ENCODE measurements at places on chromosomes 2 and 18.

- peak; percentile 45 for DNase-seq
Observed at GRCh38 chr18:55588111-55588869, at the start of gene TCF4. Gene TCF4 (minus strand): TSS chr18:55588192. CDS start chr18:55587116, 1,076 bp downstream.

- peak; percentile 26 for DNase-seq
Observed at GRCh38 chr18:33201509-33201926, 239.0 kb downstream of the CCDC178 start.

GRCh38 chr2:1900732-1901131, 156.4 kb upstream of the PXDN start:
- DNase-seq = peak; percentile 16

- no peak for DNase-seq
Observed at GRCh38 chr18:74139411-74139810, 8.2 kb downstream of the FBXO15 start.

DNA sequence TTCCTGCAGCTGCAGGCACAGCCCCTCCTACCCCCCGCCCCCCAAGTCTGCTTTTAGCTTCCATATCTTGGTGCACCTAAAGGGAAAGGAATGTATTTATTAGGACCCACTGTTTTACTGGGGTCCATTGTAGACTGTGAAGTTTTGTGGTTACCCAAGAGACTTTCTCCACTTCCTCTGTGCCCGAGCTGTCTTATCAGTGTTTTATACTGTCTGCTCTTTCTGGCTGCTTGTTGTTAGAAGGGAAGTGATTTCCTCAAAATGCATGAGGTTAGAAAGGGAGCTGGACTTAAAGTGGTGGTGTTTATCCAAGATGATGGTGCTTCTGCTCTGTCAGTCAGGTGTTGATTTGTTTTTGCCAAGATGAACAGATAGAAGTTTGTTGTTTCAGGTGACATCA, 85.0 kb downstream of the PTH2R start:
- no peak for DNase-seq

DNA sequence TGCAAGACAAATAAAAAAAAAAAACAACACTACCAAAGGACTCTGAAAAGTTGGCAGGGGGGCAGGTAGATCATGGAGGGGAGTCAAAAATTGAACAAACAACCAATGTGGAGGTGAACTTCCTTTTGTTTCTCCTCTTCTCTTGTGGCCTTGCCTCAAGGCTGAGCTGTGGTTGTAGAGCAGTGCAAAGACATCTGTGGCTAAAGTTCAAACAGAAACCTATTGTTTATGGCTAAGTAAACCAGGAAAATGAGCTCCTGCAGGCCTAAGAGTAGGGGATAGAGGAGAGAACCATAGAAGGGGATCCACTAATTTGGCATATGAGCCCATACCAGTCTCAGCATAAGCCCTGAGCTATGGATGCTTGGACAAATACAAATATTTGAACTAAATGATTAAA, 40.2 kb upstream of the EGR4 start:
- DNase-seq = peak; percentile 93

GRCh38 chr18:35143622-35144596, 96.9 kb upstream of the ZNF397 start:
- DNase-seq = peak; percentile 92

DNA sequence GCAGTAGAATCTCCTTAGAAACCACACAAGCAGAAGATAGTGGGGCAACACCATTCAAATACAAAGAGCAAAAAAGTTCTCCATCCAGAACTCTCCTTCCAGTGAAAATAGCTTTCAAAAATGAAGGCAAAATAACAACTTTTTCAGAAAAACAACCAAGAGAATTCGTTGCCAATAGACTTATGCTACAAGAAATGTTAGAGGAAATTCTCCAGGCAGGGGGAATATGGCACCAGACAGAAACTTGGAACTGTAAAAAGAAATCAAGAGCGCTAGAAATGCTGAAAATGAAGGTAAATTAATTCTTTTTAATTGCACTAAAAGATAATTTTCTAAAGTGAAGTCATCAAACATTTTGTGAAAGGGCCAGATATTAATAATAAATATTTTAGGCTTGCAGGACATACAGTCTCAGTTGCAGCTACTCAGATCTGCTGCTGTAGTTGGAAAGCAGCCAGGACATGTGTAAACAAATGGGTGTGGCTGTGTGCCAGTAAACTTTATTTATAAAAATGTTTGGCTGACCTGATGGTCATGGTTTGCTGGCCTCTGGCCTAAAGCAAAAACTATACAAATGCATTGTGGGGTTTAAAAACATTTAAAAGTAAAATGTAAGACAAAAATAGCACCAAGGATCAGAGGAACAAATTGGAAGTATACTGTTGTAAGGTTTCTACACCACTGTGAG, 73.7 kb upstream of the TGFA start:
- DNase-seq = no peak

DNA sequence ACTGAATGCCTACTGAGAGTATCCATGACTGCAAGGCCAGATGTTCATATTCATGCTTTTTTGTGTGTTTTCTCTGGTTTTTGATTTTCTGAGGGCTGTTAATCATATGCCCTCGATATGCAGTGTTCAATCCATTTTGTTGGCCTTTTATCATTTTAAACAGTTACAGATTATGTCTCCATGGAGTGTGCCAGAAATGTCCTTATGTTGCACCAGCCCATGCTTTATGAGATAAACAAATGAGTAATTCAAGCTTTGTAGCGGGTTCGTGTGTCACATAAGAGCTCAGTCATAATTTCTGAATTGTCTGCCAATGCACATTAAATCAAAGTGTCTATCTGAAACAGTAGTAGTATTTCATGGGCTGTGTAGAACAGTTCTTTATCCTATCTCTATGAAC, 583.0 kb downstream of the THSD7B start:
- DNase-seq = no peak

DNA sequence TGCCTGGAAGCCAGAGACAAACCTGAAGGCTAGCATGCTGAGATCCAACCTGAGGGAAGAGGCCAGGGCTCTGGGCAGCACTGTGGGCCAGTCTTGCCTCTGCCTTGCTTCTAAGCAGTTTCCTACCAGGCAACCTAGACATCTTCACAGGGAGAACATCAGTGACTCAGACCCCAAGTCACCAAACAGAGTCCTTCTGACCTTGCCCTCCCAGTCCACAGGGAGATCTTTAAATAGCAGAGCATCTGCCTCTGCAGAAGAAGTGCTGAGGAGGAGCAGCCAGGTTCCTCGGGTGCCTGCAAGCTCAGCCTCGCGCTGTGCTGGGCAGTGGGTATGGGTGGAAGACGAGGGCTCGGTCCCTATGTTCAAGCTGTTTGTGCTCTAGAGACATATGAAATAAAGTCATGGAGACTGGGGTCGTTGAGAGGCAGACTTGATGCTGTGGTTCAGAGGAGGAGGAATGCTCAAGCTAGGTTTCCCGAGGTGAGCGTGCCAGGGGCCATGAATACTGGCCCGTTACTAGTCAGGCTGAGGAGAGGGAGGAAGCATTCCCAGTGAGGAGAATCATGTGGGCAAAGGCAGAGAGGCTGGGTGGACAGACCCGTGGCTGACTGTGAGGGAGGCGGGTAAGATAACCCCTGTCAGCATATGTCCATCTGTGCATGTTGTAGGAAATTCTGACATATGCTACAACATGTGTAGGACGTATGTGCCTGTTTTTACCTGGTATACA, 66.5 kb downstream of the BOLA3 start:
- no peak for DNase-seq

DNA sequence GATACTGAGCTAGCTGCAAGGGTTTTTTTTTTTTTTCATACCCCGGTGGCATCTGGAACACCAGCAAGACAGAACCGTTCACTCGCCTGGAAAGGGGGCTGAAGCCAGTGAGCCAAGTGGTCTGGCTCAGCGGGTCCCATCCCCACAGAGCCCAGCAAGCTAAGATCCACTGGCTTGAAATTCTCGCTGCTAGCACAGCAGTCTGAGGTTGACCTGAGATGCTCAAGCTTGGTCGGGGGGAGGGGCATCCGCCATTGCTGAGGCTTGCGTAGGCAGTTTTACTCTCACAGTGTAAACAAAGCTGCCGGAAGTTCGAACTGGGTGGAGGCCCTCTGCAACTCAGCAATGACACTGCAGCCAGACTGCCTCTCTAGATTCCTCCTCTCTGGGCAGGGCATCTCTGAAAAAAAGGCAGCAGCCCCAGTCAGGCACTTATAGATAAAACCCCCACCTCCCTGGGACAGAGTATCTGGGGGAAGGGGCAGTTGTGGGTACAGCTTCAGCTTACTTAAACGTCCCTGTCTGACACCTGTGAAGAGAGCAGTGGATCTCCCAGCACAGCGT, 5.1 kb upstream of the MIB1 start:
- no peak for DNase-seq

DNA sequence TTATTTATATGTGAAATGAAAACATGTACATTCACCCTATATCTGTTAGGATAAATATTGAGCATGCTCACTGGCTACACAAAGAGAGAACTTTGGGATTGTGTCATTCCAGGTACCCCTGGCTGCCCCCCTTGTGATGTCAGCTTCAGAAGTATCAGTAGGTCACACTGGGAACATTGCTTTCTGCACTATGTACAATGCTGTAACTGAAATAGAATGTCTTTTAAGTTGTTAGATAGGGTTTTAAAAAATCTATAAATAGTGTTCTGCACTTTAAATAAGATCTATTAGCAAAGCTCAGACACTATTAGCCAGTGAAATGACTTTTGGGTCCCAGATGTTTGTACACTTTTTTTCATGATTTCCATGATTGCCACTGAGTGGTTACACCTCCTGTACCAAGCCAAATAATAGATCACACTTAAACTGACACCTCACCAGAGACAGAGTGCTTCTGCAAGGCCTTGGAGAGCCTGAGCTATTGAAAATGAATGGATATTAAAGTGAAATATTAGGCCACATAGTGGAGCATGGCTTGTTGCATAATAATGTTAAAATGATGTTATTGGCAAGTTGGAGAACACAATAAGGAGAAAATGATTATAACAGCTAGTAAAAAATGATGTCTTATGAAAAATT, 297.0 kb upstream of the NXPH2 start:
- DNase-seq = no peak

GRCh38 chr18:49650426-49650891, 88.6 kb downstream of the LIPG start:
- no peak for DNase-seq

DNA sequence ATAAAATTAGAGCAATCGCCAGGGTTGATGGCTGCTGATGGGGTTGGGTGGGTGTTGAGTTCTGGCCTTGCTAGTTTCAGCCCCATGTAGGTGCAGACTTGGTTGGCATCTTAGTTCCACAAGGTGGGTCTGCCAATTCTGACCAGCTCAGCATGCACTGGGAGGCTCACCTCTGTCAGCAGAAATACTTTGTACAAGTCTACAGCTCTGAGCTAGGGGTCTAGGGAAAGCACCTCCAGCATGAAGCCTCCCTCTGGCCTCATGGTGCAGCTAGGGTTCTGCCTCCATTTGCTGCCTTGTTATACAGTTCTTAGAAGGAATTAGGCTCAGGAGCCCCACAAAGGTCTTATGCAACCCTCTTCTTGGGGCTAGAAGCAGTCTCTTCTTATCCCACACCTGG, 278.9 kb upstream of the HDAC4 start:
- DNase-seq = no peak

- no peak for DNase-seq
Observed at GRCh38 chr2:240077442-240077841, 24.1 kb upstream of the OR6B3 start.

DNA sequence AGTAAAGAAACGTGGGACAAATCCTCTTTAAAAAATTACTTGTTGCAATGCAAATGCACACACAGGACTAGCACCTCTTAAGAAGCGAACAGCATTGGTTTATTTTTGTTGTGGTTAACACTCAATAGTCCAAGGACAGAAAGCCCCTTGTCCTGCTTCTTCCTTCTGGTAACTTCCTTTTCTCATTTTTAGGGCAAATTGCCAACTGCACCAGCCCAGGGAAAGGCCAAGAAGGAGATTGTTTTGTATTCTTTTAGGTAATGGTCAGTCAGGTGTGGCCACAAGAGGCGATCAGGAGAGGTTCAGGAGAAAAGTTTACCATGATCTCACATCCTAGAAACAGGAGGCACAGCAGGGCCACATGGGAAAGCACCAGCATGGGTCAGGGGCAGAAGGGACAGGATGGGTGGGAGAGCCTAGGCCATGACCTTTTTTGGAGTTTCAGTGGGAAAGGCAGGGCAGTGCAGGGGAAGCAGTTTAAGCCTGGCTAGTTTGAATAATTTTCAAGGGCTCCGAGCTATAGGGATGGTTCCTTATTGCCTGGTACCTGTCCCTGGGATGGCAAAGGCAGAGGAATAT, 73.0 kb downstream of the CHRNA1 start:
- no peak for DNase-seq

- DNase-seq = peak; percentile 46
Observed at GRCh38 chr2:44972771-44973535, 31.5 kb downstream of the SIX3 start.

DNA sequence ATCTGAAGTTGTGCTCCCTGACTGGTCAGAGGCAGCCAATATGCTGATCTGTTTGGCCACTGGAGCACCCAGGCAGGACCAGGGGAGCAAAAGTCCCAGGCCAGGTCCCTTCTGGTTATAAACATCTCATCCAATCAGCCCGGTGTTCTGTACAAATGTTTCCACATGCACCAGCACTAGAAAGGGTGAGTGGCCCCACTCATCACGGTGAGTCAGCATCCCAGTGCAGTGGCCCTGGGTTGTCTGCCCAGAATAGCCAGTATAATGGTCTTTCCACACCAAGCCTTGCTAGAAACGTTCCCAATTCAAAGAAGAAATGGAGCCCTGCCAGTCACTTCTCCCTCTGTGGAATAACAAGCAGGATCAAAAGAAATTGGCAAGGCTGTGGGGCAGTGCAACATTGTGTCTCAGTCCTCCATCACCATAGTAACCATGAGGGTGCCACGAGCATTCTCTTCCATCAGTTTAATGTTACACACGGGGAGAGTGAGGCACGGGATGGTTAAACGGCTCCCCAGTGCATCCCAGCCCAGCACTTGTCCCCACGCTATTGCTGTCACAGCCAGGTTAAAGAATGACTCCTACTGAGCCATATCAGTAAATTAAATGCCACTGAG, 174.9 kb downstream of the SEPTIN10 start:
- no peak for DNase-seq

DNA sequence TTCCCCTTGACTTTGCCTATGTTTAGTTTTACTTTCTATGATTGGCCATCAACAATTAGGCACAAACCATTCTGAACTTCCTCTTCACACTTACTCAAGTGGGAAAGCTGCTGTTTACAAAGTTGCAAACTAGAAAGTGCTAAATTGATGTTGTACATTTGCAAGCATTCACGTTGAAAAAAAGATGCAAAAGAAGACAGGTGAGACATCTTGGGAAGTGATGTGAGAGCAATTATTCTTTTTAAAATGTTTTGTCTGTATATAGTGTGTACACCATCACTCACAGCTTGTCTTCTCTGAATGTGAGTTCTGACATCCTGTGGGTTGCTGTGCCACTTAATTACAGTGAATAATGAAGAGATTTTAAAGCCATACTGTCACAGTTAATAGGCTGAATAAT, 874.1 kb upstream of the LRATD1 start:
- DNase-seq = peak; percentile 21

DNA sequence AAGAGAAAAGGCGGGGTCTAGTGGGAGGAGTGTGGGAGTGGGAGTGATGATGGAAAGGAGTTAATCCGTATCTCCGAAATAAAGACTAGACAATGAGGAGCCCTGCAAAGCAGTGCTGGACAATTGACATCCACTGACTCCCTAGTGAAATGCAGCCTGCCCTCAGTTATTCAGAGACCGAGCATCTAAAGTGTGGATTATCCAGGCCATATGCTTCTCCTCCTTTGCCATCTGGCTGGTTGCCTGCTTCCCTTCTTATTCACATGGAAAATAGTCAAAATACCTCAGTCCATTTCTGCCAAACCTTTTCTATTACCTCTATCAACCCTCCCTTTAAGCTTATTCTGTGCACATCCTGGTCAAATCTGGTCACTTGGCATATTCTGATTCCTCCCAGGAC, 288.8 kb upstream of the SIX3 start:
- no peak for DNase-seq

GRCh38 chr18:41992066-41992465, 37.0 kb downstream of the PIK3C3 start:
- DNase-seq = no peak
